ENCODE measurements at places on chromosomes 1 and 21.
A peak's percentile ranks its signal among the peaks of the same experiment; 100 is the strongest.

DNA sequence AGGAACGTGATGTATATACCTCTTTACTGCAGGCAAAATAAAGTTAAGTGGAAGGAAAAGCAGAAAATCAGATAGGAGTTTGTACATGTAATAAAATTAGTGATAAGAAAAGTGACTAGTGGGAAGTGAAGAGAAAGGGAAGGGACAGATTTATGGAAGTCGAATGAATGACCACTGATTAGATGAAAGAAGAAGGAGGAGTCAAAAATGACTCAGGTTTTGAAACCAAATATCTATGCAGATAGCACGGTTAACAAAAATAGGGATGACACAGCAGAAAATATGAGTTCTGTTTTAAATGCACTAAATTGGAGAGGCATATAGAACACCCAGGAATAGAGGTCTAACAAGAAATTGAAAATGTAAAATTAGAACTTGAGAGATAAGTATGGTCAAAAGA lies 128.0 kb downstream of the HMCN1 start:
- DNase-seq, result no peak

DNA sequence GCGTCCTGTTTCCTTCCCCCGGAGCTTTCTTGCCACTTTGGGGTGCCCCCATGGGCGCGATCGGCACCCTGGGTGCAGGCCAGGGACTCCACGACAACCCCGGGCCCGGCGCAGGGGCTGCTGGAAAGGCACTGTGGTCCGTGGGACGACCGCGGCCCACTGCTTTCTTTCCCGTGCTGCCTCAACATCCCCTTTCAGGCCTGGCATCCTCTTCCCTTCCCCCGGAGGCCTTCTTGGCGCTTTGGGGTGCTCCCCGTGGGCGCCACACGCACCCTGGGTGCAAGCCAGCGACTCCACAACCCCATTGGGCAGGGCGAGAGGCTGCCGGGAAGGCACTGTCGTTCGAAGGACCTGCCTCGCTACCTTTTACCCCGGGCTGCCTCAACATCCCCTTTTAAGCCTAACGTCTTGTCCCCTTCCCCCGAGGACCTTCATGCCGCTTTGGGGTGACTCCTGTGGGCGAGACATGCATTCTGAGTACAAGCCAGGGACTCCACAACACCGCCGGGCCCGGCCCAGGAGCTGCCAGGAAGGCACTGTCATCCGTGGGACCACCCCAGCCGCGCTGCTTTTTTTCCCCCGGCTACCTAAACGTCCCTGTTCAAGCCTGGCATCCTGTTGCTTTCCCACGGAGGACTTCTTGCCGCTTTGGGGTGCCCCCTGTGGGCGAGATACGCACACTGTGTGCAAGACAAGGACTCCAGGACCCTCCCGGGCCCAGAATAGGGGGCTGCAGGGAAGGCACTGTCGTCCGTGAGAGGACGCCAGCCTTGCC lies 137.8 kb downstream of the LIPI start:
- DNase-seq, result no peak

DNA sequence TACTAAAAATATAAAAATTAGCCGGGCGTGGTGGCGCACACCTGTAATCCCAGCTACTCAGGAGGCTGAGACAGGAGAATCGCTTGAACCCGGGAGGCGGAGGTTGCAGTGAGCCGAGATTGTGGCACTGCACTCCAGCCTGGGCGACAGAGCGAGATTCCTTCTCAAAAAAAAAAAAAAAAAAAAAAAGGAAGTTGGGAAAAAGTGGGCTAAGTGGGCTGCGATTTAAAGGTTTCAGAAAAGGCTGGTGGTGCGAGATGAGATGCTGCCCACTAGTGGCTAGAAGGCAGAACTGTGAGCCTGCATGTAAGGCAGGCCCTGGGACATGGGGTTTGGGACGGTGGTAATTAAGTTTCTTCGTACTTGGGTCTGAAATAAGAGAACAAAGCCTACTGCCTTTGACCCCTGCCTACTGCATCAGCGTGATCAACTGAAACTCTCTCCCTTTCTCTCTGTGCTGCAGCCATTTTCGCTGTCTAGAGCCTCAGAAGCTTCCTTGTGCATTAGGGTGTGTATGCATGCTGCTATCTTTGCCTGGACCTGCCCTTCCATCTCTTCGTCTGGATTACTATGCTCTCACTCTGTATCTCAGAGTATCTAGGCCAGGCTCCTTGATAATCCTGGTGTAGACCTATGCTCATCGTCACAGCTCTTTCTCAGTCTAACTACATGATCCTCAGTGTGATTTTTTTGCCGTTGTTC lies 12.4 kb downstream of the FMOD start:
- DNase-seq, result no peak

- peak; percentile 21 for DNase-seq
These were observed 49.9 kb upstream of the CYP2J2 start for GRCh38 chr1:59976194-59977074.

GRCh38 chr1:210061992-210062391 lies 124.0 kb downstream of the SYT14 start:
- DNase-seq, result no peak

DNA sequence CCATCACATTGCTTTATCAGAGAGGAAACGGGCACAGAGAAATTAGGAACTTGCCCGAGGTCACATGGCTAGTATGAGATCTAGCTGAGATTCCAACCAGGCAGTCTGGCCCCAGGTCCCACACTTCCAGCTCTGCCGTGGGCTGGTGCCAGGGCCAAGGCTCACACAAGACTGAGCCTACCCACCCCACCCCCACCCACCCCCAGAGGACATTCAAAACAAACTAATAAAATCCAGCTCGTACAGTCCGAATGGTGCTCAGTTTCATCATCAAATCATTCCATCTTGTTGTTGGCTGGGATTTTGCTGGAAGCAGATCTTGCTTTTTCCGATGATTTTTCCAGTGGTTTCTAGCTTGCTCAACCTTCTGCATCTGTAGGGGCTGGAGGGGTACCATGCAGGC lies 27.9 kb downstream of the MATN1 start:
- no peak for DNase-seq

GRCh38 chr1:151584780-151585179 lies 27.1 kb upstream of the SNX27 start:
- no peak for DNase-seq

- no peak for DNase-seq
These were observed 22.4 kb downstream of the VPS45 start for GRCh38 chr1:150089846-150090520.

GRCh38 chr1:97877307-97877706 lies 43.5 kb downstream of the DPYD start:
- DNase-seq, result no peak

GRCh38 chr1:6597777-6598131 lies 4.9 kb downstream of the KLHL21 start:
- DNase-seq, result no peak

GRCh38 chr1:37073854-37074379 lies 39.6 kb upstream of the GRIK3 start:
- no peak for DNase-seq

DNA sequence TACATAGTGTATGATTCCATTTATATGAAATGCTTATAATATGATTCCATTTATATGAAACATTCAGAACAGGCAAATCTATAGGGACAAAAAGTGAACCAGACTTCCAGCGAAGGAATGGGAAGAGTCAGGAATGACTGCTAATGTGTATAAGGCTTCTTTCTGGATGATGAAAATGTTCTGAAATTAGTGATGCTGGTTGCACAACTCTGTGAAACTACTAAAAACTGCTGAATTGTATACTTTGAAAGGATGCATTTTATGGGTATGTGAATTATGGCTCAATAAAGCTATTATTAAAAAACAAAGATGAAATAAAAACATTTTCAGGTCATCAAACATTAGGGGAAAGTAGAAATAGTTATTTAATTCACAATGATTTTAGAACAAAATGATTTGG lies 14.1 kb upstream of the IL24 start:
- no peak for DNase-seq

- DNase-seq, result no peak
These were observed 36.5 kb downstream of the ZMYND12 start for GRCh38 chr1:42419126-42419821.

DNA sequence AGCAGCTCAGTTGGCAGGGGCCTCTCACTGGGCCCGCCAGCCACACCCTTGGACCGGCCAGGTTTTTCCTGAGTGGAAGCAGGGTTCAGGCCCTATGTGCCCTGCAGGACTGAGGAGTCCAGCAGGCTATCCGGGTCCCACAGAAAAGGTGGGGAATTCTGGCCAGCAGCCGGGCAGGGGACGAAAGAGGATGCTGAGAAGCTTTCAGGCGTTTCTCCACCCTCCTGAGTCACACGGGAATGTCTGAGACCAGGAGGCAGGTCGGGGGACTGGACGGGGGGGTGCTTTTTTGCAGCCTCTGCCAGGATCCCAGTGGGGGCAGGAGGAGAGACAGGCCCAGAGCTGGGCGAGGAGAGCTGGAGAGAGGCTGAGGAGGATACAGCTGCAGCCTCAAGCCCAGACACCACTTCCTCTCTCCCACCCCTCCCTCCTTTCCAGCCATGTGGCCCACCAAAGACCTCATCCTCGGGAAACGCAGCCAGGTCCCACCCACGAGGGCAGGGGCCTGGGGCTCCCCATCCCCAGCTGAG lies 105.4 kb downstream of the SPSB1 start:
- DNase-seq, result no peak

- no peak for DNase-seq
These were observed 89.7 kb upstream of the ADAR start for GRCh38 chr1:154697710-154698109.

- DNase-seq, result no peak
These were observed 6.9 kb upstream of the TRIM17 start for GRCh38 chr1:228423404-228424053.

GRCh38 chr1:8864713-8865344 lies 13.7 kb downstream of the ENO1 start:
- DNase-seq, result no peak

GRCh38 chr1:99763956-99764355 lies 2.5 kb downstream of the FRRS1 start:
- DNase-seq, result no peak

DNA sequence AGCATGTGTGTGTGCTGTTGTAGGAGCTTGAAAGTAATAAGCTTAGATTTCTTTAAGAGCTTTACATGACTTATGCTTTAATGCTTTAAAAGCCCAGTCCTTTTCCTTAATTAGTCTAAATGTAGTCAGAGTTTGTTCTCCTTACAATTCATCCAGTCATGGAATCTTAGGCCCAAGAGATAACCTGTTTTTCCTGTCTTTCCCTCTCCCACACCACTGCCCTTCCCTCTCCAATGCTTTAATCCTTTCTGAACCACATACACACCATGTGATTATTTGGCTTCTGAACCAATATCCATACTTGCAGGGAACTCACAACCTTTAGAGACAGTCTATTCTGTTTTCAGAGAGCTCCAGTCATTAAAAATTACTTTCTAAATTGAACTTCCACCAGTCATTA lies 37.6 kb downstream of the ALG6 start:
- DNase-seq, result no peak

DNA sequence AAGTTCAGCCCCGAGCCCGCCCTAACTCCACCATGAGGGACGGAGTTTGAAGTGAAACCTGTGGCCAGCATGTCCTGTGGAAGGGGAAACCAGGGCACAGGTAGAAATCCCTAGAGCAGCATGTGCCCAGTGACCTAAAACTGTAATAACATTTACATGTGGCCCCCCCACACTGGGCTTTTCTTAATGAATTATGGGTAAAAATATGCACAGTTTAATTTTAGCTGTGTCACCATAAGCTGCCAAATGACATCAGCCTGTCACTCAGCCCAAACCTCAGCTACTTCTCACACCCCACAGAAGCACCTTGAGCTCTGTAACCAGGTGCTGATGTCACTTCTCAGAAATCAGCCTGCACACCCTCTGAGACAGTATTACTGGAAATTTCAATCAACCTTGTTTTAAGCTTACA lies 50.0 kb upstream of the SLC19A1 start:
- peak; percentile 72 for DNase-seq

DNA sequence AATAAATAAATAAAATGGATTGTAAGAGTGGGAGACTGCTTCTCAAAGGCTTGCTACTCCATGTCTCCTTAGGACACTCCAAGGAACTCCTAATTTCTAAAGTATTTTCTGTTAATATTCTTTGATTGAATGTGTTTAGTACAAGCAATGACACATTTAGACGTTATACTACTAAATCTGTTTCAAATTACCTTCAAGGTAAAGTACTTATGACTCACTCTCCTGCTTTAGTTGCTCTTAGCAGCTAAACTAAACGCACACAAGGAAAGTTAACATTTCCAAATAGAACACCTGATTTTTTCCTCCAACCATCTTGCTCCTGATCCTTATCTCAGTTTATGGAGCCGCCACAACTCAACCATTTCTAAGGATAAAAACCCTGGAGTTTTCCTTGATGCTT lies 969.8 kb upstream of the ADGRL4 start:
- DNase-seq, result no peak

- DNase-seq, result no peak
These were observed 67.9 kb upstream of the ADAMTS5 start for GRCh38 chr21:27034796-27035195.

DNA sequence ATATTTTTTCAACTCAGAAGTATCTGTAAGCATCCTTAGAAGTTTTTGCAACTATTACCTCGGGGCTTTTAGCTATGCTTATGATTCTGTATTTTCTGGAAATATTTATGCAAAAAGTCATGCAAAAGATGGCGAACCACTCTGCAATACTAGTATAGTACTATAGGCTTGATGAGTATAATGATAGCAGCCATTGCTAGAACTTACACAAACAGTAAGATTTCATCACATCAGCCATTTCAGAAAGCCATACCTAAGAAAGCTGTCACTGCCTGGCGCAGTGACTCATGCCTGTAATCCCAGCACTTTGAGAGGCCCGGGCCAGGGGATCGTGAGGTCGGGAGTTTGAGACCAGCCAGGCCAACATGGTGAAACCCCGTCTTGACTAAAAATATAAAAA lies 227.1 kb downstream of the LRRC7 start:
- no peak for DNase-seq

GRCh38 chr1:223233410-223234169 lies 90.5 kb upstream of the TLR5 start:
- DNase-seq, result no peak

- peak; percentile 10 for DNase-seq
These were observed 90.0 kb downstream of the GRIK1 start for GRCh38 chr21:29849735-29850176.

GRCh38 chr1:203638103-203638475 lies 11.5 kb downstream of the ATP2B4 start:
- DNase-seq, result no peak

DNA sequence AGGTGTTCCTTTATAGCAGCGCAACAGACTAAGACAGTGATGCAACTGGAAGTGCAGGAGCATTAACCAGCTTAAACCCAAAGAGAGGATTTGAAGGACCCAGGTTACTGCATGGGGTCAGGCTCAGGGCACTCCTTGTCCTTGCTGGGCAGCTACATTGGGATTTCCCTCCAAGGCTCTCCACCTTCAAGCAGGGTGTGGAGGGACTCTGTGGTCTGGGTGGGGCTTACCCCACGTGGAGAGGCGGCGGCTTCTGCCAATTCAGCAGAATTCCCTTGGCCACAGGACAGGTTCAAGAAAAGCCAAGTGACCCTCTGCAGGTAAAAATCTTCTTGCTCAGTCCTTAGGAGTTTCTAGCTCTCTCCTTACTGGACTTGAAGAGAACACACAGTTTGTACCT lies 6.5 kb downstream of the RRP1B start:
- DNase-seq, result no peak

- DNase-seq, result no peak
These were observed 234.9 kb downstream of the RHOU start for GRCh38 chr1:228969953-228970800.

Data from stimulated activated CD4-positive, alpha-beta T cell treated with anti-CD3 and anti-CD28 coated beads, Interleukin-12 subunit alpha, Interleukin-12 subunit beta, amount 100 ng/mL, for 48 hours (primary cell).